Renal cortex interstitium (tissue), 15 donors: ENCODE measurements at places on chromosomes 12 and 14. TPM values are rescaled to one million over a fixed set of nuclear protein-coding genes. Genes with fewer than 3 reads are reported as not detected.

Gene EPS8
- 69.1 TPM for polyA plus RNA-seq

GRCh38 chr14:24273422-24273998 lies 2.1 kb upstream of the RABGGTA start:
- DNase-seq = no peak

DNA sequence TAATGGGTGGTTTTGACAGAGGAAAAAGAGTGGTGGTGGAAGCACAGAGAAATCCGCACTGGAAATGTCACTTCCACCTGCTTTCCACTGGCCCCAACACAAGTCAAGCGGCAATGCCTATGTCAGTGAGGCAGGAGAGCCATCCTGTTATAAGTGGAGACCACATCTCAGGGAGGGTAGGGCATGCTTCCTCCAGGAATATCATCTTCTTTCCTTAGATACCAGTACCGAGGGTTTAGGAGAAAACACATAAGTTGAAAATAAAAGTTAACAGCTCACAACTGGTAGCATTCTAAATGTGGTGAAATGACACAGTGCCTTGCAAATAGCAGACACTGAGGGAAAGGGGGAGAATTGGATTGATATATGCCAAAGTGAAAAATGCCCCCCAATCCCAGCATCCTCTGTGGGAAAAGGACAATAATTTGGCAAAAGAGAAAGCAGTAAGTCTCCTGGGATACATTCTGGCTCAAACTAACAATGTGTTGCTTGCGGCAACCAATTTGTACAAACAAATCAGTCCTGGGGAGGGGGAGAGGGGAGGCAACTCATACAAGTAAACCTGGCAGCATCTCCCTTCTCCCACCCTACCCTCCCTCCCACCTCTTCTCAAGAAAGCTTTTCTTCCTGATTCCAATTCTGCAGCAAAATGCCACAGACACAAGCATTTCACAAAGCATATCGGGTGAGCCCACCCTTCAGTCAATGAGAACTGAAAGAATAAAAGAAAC lies 57.1 kb downstream of the STON2 start:
- no peak for DNase-seq

GRCh38 chr12:94656556-94656955 lies 6.2 kb upstream of the TMCC3 start:
- no peak for DNase-seq

- no peak for DNase-seq
Measured at GRCh38 chr14:70935135-70935534, 27.9 kb downstream of the PCNX1 start.

GRCh38 chr12:22539055-22539454 lies 5.3 kb downstream of the C2CD5 start:
- no peak for DNase-seq

- DNase-seq = no peak
Measured at GRCh38 chr14:98404811-98405210, 867.2 kb downstream of the BCL11B start.

GRCh38 chr14:64467101-64467500 lies 1.8 kb downstream of the AKAP5 start:
- DNase-seq = no peak

- no peak for DNase-seq
Measured at GRCh38 chr12:129607301-129607700, 296.5 kb downstream of the TMEM132D start.

DNA sequence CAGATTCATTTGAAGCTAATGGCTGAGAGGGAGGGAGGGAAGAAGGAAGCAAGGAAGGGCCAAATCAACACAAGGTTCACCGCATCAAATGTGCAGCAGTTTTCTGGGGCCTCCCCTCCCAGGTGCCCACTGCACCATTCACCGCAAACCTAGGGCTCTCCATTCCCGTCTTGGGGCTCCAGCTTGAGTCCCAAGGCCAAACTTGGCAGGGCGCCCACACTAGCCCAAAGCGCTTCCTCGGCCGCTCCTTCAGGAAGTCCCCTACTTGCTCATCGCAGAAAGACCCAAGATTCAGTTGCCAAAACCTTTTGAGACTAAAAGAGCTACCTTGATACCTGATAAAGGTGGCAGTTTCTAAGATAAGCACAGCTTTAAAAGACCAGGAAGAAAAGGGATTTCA lies 140.5 kb upstream of the FKBP4 start:
- DNase-seq = no peak

GRCh38 chr12:67357376-67358125 lies 88.4 kb downstream of the CAND1 start:
- no peak for DNase-seq

DNA sequence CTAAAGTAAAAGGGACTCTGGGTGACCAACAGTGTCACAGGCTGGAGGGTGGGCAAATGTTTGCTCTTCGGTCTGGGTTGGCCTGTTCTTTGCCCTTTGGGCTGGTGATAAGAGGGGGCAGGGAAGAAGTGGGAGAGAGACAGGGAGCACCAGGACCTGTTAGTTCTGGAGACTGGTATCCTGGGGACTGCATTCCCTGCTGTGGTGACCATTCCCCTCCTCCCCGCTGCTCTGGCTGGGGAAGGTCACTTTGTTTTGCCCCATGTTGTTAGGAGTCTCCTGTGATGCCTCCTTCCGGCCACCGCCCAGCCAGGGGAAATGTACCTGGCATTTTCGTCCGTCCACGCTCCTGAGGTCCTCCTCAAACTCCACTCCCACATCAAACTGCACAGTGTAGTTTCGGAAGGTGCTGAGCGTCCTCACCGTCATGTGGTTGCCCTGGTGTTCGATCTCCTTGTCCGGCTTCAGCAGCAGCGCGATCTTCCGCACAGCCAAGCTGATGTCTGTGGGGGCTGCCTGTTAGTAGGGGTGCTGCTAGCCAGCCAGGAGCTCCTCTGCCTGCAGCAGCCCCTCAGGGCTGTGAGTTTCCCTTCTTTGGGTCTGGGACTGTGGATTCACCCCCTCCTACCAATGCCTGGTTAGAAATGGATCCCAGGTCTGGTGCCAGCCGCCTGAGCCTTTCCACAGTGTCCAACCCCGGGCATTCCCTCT lies 618 bp downstream of the RBP5 start:
- no peak for DNase-seq
